Muscle of leg (tissue), 16 donors: ENCODE measurements at places on chromosomes 2 and 18. TPM values are rescaled to one million over a fixed set of nuclear protein-coding genes. Genes with fewer than 3 reads are reported as not detected.

The RETSAT gene
- total RNA-seq, result 11.7 TPM

The APCDD1 gene
- total RNA-seq, result 6.3 TPM

The IL1R2 gene
- total RNA-seq, result 0.18 TPM

The AFF3 gene
- total RNA-seq, result 7.2 TPM

DNA sequence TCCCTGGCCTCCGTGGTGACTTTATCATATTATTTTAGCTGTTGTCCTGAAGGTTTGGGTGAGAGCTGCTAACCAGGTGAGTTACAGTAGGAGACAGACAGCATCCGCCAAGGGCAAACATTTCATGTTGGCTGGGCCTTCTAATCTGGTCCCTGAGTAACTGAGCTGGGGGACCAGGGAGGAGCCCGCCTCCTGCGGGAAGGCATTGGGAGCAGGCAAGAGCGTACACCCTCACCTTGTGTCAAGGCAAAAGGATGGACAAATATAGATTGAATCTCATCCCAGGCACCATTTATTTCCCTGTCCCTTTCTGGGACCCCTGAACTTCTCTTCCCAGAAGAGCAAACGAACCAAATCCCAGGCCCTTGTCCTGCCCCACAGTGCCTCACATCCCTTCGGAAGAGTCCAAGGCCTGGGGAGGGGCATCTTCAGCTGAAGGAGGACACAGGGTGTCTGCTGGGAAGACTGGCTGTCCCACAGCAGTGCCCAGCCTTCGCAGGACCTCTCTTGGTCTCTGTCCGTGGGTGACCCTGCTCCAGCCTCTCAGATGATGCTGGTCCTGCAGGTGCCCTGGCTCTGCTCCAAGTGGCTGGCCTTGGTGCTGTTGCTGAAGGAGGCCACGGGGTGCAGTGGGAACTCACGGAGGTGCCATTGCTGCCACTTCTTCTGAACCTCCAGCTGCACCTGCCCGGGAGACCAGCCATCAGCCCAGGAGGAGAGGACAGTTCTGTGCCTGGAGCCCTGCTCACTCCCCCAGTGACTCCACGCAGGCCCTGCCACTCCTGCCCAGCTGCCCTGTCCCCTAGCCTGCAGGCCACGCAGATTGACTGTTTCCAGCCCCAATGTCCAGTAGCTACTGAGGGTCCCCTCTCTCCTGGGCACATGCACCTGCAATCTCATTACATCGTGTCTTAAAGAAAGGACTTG lies 8.2 kb downstream of the TMEM37 start:
- DNase-seq, result no peak

The PMAIP1 gene
- total RNA-seq, result 27.4 TPM
